ENCODE measurements at places on chromosomes 2 and 18.

GRCh38 chr18:71398531-71398930 lies 1109.7 kb downstream of the SOCS6 start:
- peak; percentile 3 for DNase-seq

- peak; percentile 11 for DNase-seq
These were observed 133.7 kb downstream of the COMMD1 start for GRCh38 chr2:62038975-62039771.

DNA sequence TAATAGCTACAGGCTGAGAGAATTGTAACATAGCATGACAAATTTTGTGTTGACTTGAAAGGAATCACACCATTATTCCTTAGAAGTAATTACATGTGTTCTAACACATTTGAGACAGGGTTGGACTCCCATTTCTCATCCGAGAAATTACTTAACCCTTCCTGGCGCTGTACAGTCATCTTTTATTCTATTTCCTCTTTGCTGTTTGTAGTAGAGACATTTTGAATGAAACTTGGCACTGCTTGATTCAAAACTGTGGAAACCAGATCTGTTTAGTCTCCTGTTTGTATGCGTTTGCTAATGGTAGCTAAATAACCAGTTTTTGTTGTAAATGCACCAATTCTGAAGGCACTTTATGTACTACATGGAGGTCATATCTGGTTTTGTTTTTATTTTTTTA lies 231.9 kb downstream of the ALPK2 start:
- no peak for DNase-seq

DNA sequence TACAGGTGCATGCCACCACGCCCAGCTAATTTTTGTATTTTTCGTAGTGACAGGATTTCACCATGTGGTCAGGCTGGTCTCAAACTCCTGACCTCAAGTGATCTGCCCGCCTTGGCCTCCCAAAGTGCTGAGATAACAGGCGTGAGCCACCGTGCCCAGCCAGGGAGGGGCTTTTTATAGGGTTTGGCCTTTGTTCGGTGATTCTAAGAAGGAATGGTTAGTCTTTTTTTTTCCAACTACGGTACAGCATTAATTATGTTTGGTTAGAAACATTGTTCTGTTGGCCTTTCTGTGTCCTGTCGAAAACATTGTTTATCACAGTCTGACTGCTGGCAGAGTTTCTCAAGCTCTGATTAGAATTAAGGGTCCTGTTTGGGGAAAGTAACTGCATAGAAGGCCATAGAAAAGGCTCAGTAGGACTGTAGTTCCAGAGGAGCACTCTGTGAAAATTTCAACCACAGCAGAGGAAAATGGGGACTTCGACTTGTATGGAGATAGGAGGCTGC lies 19.3 kb upstream of the SMCHD1 start:
- peak; percentile 6 for DNase-seq

GRCh38 chr2:181174611-181175580 lies 194.5 kb downstream of the UBE2E3 start:
- peak; percentile 19 for DNase-seq

DNA sequence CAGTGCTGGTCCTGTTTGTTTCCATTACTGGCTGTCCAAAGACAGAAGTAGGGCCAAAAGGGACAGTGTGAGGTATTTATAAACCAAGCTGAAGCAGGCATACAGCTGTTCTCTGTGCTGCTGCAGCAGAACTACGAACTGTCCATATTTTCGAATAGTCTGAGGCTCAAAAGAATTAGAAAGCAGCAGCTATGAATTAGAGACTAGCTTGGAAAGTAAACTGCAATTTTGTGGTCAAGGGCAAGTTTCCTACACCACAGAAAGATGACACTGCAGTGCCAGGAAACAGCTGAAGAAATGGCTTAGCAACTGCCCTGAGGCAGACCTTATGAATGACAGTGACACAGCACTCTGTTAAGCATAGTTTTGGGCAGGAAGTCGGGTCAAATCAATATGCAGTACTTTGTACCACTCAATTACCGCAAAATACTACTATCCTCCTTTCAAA lies 125.3 kb downstream of the TMEM131 start:
- peak; percentile 18 for DNase-seq

DNA sequence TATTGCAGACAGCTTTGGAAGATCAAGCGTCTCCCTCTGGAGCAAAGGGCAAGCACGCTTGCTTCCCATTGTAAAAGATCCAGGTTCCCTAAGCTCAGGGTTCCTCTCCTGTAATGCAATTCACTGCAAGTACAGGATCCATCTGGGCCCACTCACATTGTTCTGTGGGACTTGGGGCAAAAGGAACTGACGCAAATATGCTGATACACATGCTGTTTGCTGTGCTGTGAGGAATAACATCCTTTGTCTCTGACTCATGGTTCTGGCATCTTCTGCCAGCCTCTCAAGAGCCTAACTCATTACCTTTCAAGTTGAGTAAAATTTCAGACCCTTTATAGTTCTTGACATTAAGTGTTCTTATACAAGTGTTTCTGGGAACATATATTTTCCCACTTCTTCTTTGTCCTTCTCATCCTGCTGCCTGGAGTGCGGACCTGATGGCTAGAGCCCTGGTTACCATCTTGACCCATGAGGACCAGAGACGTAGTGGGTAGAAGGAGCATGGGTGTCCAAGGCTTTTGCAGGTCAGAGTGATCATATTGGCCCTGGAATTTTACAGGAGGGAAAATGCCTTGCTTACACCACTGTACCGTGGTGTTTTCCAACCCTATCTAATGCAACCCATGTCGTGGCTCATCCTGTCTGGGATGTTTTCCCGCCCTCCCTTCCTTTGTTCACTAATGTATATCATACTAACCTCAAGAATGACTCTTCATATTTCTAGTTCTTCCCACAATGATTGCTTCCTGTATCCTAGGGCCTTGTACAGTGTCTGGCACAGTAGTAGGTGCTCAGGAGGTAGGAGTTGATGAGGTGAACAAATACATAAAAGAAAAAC lies 145.7 kb upstream of the GLI2 start:
- no peak for DNase-seq

GRCh38 chr18:78046631-78047030 lies 797.0 kb downstream of the GALR1 start:
- no peak for DNase-seq

DNA sequence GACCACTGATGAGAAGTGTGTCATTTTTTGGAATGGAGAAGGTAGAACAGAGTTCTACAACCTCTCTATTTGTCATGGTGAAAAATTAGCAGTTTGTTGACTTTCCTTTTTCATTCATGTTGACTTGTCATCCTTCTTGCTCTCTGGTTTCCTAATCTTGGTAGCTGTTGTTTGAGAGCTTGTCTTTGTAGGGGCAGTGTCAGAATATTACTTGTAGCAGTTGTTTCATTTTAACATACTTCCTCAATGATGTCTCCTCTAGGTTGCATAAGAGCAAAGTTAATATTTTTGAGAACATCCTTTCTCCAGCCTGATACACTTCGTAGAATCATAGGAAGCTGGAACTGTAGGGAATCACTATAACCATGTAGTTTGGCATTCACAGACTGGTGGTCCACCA lies 368.2 kb upstream of the FANCL start:
- DNase-seq = no peak

- no peak for DNase-seq
These were observed 95.9 kb downstream of the POLE4 start for GRCh38 chr2:75054296-75054695.

GRCh38 chr2:15425712-15426111 lies 135.4 kb downstream of the NBAS start:
- DNase-seq = no peak

DNA sequence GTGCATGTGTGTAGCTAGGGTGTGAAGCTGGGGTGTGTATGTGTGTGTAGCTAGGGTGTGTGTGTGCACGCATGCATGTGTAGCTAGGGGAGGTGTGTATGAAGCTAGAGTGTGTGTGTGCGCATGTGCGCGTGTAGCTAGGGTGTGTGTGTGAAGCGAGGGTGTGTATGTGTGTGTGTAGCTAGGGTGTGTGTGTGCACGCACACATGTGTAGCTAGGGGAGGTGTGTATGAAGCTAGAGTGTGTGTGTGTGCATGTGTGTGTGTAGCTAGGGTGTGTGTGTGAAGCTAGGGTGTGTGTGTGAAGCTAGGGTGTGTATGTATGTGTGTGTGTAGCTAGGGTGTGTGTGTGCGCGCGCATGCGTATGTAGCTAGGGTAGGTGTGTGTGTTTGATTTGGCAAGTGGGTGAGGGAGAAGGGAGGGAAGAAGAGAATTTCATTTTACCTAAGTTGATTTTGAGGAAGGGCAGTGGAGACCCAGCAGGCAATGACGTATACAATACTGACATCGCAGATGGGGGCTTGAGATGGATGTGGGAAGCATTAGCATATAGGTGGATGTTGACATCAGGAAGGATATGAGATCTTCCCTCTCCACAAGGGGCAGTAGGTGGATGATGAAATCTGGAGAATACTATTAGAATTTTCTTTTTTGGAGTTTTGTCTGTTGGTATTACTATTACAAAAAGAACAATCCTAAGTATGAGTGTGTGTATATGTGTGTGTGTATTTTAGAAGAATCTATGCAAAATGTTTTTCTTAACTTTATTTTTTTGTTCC lies 70.7 kb downstream of the PRELID3A start:
- DNase-seq = no peak

GRCh38 chr18:55522011-55522410 lies 66.0 kb downstream of the TCF4 start:
- DNase-seq = no peak

DNA sequence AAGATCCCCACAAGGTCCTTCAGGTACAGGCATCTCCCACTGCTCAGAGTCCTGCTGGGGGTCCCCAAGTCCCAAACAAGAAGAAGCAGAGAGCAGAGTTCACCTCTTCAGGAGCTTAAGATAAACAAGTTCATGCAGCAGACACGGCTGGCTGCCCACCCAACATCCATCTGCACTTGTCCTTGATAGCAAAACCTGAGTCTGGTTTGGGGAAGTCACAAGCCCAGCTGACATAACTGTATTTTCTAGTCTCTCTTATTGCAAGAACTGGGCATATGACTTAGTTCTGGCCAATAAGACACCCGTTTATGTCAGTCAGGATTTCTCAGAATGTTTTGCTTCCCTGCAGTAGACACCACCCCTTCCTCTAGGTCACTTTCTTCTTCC lies 31.8 kb downstream of the AFF3 start:
- no peak for DNase-seq

- DNase-seq = no peak
These were observed 90.3 kb downstream of the ZNF532 start for GRCh38 chr18:58955001-58955400.

- no peak for DNase-seq
These were observed 281.7 kb upstream of the CCDC68 start for GRCh38 chr18:55240978-55241377.

DNA sequence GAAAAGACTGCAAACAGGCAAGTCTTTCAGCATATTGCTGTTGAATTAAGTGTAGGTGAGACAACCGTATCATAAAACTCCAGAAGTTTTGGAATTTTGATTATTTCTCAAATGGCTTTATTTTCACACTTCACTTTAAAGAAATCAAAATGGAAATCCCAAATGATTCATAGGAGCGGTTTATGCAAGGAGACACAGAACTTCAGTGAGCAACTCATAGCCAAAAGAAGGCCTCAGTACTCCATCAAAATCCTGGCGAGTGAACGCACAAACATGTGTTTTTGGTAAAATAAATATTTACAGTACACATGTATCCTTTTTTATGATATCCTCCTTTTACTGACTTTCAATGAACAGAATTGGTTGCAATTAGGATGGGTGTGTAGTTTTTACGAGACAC lies 140.4 kb upstream of the APCDD1 start:
- DNase-seq = no peak

- no peak for DNase-seq
These were observed 41.6 kb downstream of the PKDCC start for GRCh38 chr2:42089340-42089925.

GRCh38 chr18:27887287-27887686 lies 289.6 kb downstream of the CDH2 start:
- no peak for DNase-seq

DNA sequence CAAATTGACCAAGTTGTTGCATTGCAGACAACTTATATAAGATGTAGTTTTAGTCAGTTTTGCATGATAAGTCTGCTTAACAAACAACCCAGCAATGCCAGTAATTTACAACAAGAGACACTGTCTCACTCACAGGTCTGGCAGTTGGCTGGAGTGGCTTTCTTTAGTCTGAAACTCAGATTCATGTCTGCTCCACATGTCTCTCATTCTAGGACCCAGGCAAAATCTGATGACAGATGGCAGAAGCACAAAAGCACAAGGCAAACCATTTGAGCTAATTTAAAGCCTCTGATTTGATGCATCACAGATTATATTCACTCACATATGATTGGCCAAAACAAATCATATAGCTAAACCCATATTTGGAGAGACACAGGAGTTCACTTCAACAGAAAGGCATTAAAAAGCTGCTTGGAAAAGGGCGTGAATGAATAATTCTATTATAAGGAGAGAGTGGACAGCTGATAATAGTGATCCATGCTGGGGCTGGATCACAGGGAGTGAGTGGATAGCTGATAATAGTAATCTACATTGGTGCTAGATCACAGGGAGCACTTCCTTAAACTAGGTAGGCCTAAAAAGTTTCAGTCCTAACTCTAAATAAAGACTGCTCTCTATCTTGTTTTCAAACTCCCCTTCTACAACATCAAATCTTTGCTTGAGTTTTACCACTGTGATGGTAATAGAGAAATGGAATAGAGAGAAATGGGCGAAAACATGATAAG lies 593.2 kb upstream of the ZNF804A start:
- DNase-seq = no peak

DNA sequence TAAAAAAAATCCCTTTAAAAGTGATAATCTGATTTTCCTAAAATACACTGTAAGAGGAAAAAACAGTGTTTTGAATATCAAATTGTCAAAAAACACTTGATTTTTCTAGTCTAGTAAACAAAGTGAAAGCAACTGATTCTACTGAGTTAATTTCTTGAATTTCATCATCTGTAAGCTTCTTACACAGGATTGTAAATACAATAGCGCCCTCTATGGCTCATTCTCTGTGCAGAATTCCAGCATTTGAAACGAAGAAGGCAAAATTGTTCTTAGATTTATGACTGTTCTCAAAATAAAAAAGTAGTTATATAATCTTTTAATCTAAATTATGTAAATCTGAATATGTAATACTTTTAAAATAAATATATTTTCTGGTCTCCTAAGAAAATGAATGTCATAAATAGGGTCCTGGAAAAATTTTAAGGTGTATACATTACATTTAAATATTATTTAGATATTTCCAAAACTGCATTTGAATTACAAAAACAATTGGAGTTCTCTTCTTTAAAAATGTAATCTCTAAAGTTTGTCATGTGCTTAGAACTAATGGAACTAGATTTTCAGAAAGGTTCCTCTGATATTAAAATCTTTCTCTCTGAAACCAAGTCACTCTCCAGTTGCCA lies 176.9 kb upstream of the MC4R start:
- DNase-seq = peak; percentile 11

DNA sequence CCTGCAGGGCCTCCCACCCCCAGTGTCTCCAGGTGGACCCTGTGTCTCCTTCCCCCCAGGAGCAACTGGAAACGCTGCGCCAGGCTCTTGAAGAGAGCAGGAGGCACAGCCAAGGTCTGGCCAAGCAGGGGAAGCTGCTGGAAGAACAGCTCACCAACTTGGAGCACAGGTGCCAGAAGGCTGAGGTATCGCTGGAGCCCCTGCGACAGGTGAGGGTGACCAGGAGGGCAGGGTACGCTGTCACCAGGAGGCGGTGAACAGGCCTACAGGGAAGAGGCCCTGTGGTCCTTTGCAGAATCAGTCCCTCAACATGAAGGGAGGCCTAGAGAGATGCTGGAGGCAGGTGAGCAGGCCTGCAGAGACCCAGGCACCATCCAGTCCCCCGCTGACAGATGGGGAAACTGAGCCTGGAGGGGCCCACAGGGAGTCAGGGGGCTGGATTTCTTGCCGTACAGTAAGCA lies 15.6 kb upstream of the SNED1 start:
- no peak for DNase-seq

GRCh38 chr2:109143214-109144187 lies 14.5 kb downstream of the SH3RF3 start:
- no peak for DNase-seq
